ENCODE measurements at places on chromosomes 2 and 18.
A peak's percentile ranks its signal among the peaks of the same experiment; 100 is the strongest.

- no peak for DNase-seq
These were observed 42.7 kb downstream of the CYP26B1 start for GRCh38 chr2:72104821-72105588.

DNA sequence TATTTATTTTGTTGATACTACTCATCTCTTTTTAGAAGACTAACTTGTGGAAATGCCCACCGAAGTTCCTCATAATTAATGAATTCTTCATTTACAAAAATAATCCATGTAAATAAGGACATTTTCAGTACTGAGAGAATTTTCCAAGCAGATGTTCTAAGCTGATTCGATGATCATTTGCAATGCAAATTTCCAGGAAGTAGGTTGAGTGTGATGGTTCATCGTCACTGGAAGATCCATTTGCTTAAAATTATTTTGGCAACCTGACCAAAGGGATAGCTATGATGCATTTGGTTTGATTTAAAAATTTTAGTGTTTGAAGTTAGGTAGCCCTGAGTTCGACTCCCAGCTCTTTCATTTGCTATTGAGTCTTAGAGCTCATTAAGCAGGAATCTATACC lies 257.3 kb upstream of the RASGRP3 start:
- no peak for DNase-seq

DNA sequence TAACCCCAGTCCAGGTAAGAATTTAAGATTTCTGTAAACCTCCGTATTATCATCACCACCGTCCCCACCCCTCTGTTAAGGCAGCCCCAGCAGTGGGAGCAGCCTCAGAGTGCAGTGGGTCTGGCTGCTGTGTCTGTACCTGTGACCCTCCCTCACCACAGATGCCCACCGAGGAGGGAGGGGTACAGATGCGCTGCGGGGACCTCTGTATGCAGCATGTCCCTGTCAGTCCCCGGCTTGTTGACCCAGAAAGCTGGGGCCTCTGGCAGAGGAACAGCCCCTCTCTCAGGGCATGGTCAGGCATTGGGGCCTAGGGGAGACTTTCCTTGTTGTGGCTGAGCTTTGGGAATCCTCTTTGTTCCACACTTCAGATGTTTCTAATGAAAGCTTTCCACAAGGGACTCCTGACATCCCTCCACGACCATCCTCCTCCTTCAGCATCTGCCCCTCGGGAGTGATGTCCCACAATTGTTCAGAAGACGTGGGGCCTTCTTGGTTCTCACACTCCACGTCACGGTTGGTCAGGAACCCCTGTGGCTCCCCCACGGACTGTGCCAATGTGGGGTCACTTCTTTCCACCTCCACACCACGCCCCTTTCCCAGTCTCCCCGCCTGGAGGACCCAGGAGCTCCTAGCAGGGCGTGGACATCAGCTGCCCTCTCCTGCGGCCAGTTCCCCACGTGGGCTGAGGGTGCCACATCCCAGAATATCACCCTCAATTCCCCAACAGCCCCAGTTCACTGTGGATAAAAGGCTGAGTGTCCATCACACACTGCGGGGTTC lies 384.2 kb upstream of the MYT1L start:
- DNase-seq = no peak

GRCh38 chr2:100757621-100758394 lies 62.1 kb upstream of the NPAS2 start:
- DNase-seq = peak; percentile 58

- no peak for DNase-seq
These were observed 211.9 kb downstream of the MYCN start for GRCh38 chr2:16152071-16152927.

DNA sequence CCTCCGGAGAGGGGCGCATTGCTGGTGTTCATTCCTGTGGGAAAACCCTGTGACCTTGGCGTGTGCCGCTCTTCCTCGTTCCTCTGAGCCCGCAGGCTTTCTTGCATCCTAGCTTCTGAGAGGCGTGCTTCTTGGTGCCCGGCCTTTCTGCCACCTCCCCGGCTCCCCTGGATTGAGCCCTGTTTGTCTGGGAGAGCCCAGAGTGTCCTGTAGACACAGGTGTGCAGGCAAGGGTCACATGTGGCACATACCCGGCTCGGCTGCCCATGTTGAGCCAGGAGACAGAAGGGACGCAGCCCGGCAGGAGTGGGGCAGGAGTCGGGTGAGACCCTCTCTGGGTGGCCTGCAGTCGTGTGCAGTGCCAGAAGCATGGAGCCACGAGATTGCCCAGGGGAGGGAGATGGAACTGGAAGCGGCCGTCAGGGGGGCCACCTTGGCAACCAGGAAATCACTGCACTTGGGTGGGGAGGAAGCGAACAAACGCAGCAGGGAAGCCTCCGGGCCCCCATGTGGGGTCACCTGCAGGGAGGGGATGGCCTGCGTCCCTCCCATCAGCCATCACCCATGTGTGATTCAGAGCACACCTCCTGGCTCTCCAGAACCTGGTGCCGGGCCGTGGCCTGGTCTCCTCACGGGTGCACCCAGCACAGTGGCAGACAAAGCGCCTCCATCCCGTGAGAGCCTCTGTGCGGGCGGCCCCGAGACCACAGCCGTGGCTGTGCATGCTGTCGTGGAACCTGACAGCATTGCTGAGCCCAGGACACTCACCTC lies 92.9 kb downstream of the SH3BP4 start:
- DNase-seq = no peak

DNA sequence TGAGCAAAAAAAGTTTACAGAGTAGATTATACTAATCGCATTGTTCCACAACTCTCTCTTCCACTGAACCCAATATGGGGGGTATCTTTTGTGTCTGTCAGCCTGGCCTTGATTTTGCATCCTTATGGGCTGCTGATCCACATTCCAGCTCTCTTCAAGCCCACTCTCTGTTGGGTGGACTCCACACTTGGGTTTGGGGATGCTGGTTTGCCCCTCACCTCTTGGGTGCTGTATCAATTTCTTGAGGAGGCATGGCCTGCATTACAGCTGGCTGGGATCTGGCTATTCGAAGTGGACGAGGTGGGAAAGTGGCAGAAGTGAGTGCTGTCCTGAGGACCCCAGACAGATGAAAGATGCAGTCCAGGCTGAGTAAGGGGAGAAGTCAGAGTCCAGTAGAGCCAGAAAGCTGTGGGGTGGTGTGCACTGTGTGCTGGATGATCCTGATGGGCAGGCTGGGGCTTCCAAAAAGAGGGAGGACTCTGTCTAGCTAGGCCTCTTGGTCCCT lies 141.4 kb downstream of the CAPN13 start:
- no peak for DNase-seq

DNA sequence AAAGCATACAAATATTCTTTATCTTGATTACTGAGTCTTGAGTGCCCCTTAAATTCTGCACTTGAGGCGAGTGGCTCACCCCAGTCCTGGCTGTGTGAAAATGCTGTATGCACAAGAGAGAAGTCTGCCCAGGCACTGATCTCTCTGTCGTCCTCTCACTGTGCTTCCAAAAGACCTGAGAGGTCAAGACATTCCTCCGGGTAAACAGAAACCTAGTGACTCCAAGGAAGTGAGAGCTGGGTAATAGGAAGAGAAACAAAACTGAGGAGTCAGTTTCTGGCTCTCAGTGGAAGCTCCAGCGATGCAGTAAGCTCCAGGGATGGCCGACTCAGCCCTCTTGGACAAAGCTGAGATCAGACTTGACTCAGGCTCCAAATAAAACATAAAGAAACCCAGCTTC lies 70.9 kb downstream of the AAK1 start:
- DNase-seq = peak; percentile 19

DNA sequence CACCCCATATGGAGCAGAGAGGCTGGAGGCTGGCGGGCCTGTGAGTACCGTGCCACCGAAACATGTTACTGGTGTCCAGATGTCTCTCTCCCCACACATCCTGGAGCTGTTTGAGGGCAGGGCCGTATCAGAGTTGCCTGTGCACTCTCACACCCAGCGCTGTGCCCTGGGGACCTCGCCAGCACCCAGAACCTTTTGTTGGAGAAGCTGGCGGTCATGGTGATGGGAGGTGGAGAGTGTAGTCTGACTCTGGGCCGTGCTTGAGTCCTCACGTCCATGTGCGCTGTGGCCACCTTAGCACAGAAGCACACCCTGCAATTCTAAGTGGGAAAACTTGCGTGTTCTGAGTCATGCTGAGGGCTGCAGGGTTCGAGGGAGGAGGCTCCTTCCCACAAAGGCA lies 259.2 kb downstream of the NDUFA10 start:
- DNase-seq = no peak

GRCh38 chr2:176555781-176556180 lies 286.5 kb downstream of the MTX2 start:
- no peak for DNase-seq

DNA sequence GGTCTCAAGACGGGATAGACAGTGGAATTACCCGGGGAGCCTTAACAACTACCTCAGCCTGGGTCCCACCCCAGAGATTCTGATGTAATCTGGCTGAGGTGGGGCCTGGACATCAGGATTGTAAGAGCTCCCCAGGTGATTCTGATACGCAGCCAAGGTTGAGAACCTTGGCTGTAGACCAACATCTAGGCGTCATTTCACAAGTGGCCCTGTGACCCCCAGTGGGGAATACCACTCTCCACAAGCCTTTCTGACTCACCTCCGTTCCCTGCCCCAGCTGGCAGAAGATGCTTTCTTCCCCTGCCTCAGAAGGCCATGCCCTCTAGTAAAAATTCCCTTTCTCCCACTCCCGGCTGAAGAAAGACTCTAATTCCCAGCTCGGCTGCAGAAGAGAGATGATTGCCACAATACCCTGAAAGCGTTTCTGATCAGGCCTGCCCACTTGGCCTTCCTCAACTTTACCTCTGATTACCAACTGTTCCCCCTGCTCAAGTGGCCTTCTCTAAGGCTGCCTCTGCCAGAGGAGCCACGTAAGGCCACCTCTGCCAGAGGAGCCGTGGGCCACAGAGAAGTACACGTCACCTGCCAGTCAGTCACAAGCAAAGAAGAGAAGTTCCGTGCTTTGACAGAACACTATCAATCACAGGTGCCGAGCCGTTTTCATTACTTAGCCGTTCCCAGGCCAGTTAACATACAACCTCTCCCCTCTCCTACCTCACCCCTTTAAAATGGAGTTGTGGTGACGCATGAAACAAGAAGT lies 116.8 kb upstream of the PKDCC start:
- DNase-seq = no peak

- no peak for DNase-seq
These were observed 3.2 kb downstream of the BZW1 start for GRCh38 chr2:200814917-200815316.

GRCh38 chr2:134282629-134283400 lies 28.9 kb downstream of the MGAT5 start:
- no peak for DNase-seq

DNA sequence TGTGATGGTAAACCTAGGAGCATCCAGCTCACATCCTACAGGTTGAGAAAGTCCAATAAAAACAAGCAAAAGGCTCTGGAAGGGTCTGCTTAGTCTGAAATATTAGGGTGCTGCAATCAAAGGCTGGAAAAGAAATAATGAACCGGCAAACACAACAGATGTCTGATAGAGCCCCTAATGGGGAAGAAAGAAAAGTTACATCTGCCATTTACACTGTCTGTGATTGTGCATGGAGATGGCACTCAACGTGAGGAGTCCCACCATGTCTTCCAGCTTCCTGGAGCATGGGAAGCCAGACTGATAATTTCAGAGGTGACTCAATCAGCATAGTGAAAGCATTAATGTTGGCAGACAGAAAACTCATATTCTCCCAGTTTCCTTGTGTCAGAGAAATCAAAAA lies 307.8 kb downstream of the EPHA4 start:
- DNase-seq = no peak

- DNase-seq = no peak
These were observed 154.9 kb downstream of the NDUFA10 start for GRCh38 chr2:239870276-239870675.

- DNase-seq = peak; percentile 82
These were observed 81.5 kb downstream of the CHRNA1 start for GRCh38 chr2:174682578-174683391.

DNA sequence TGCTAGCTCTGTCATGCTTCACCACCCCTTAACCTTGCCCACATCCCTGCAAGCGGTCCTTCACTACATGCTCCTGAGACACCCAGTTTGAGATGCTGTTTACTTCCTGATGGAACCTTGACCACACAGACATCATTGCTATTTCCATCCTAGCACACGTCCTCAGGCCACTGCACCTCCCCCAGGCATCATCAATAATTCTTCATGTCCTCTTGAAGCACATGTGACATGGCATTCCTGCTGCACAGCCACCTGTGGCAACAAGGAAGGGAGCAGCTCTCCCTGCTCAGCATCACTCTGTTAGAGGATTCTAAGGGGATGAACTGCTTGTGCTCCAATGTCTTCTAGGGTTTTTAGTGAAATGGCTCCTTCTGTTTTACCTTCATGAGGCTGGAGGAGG lies 26.1 kb upstream of the ST3GAL5 start:
- no peak for DNase-seq

DNA sequence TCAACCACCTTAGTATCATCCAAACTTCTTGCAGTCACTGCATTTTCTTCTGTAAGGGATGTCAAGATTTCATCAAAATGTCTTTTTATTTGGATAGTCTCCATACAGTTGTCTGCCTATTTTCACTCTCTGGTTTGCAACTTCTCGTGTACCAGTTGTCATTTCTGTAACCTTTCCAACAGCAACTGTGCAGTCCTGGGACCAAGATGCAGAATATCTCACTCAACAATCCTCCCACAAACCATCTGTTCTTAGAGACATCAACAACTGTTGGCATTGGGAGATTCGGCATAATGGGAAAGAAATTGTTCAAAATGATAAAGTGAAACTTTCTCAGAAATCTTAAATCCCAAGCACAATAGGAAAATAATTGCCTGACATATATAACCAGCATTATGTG lies 933.6 kb upstream of the SLC39A10 start:
- no peak for DNase-seq

GRCh38 chr2:17795309-17795708 lies 21.0 kb upstream of the MSGN1 start:
- DNase-seq = no peak

DNA sequence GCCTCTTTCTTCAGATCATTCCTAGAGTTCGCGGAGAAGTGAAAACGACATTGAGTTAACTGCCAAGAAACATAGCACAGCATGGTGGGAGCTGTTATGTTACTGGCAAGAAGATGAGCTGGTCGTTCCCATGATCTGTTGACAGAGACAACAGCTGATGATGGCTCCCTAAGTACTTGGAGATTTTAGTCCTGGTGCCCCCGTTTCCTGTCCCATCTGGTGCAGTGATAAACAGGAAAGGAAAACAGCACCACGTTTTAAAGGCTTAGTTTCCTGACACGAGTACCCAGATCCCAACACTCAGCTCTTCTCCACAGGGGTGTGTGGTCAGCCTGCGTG lies 56.4 kb upstream of the KCNG2 start:
- no peak for DNase-seq

All from hindlimb muscle (tissue), 1 donor.